ENCODE measurements at places on chromosomes 7 and 10. TPM values are rescaled to one million over a fixed set of nuclear protein-coding genes. Genes with fewer than 3 reads are reported as not detected.
A peak's percentile ranks its signal among the peaks of the same experiment; 100 is the strongest.

ASZ1 gene
- total RNA-seq, result not detected

GRCh38 chr7:101094376-101094775, 9.1 kb downstream of the TRIM56 start:
- no peak for DNase-seq

GRCh38 chr7:100983451-100984187, 14.3 kb downstream of the MUC12 start:
- DNase-seq, result no peak

DNA sequence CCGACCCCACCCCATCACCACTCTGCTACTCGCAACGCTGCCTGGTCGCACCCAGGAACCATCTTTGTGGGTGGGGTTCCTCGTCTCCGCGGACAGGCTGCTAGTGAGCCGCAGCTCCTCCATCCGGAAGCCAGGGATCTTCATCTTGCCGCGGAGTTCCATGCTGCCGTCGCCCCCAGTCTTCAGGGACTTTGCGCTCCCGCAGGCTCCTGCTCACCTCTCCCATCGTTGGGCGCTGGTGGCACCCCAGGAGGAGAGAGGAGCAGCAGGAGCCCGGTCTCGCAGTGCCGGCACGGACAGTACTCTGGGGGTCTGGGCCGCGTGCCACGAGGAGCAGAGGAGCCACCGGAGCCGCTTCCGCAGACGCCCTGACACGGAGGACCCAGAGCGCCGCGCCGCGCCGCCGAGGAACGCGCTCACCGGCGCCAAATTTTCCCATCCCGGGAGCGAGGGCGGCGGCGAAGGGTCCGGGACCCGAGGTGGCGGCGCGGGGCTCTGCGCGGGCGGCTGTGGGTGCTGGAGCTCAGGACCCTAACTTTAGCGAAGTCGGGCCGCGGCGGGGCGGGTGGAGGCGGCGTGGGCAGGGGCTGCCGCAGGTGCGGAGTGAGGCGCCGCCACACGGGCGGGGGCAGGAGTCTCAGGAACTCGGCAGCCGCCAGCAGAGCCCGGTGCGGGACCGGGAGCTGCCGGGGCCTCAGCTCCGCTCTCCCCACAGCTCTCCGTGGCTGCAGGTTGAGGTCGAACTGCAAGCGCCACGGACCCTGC, 750.1 kb upstream of the SORCS1 start:
- DNase-seq, result peak; percentile 4

PDE6C gene
- total RNA-seq, result not detected

CTAGE4 gene
- total RNA-seq, result 0.17 TPM

GRCh38 chr10:58950618-58951017, 225.8 kb upstream of the PHYHIPL start:
- DNase-seq, result peak; percentile 52

- DNase-seq, result peak; percentile 21
Observed at GRCh38 chr10:24721229-24722106, 2.2 kb downstream of the ARHGAP21 start.

GRCh38 chr10:12944931-12945330, 56.6 kb downstream of the CCDC3 start:
- no peak for DNase-seq

DNA sequence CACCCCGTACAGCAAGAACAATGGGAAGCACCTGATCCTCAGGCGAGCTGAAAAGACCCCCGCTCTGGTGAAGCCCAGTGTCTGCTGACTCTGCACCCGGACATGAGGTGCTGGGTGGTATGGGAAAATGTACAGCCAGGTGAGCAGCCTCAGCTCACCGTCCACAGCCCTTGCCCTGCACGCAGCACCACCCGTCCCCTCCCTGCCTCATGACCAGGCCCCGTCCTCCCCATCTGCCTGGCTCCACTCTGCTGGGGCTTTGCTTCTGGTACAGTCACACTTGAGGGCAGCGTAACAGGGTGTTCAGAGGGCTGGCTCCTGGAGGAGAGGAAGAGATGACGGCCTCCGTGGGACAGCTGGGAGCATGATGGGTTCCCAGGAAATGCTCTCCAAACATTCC, 49.1 kb downstream of the NCAPG2 start:
- DNase-seq, result no peak

FGF8 gene
- not detected for total RNA-seq

GRCh38 chr7:21887353-21887752, 58.3 kb downstream of the CDCA7L start:
- DNase-seq, result no peak

- DNase-seq, result no peak
Observed at GRCh38 chr7:116542618-116543017, 17.8 kb downstream of the CAV1 start.

DNA sequence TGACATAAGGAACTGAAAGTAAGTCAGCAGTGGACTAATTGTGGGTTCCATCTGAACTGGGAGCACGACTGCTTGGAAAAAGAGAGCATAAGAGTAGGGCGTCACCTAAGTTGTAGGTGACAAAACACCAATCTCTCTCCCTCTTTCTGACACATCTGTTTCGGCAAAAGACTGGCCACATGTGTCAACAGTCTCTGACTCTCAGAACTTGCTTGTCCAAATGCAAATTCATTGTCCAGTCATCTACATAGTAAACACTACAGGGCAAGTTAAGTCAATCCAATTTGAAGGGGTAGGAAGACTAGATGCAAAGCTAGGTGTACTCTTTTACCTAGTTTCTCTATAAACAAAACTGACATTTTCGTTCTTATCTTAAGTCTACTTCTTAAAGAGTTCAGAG, 87.7 kb downstream of the ZNF438 start:
- DNase-seq, result no peak

ITIH5 gene
- not detected for total RNA-seq

AMPH gene
- 1.3 TPM for total RNA-seq

SSC4D gene
- 0.23 TPM for total RNA-seq

GRCh38 chr10:127234306-127234800, 38.0 kb upstream of the INSYN2A start:
- no peak for DNase-seq

DNA sequence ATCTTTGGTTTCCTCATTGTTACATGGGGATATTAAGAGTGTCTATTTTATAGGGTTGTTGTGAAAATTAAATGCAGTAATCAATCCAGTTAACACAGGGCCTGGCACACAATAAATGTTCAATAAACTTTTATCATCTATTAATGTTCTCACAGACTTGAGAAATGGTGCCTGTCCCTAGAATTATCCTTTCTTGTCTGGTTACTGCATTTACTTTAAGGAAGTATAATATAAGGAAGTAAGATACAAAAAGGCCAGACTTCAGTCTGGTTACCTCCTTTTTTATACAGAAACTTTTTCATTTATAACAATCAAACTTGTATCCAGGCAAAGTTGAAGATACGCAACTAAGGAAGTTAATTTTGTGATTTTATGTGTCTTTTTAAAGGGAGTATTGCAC, 117.0 kb downstream of the LHFPL3 start:
- no peak for DNase-seq

DNA sequence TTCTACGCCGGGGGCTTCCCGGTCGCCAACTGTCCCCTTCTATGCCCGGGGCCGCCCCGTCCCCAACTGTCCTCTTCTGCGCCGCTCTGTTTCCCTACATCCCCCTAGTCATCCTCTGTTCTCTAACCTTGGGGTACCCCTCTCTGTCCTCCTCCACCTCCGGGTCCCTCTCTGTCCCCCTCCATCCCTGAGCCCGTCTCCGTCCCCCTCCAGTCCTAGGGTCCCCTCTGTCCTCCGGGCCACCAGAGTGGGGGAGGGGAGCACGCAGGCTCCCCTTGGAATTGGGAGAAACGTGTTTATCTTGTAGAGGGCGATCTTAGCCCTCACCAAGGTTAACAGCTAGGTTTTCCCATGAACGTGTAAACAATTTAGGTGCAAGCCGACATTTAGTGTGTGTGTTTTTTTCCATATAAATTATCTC, 852 bp upstream of the KLF6 start:
- DNase-seq, result peak; percentile 57

CALML5 gene
- not detected for total RNA-seq

ARHGEF5 gene
- total RNA-seq, result 1.0 TPM

DNA sequence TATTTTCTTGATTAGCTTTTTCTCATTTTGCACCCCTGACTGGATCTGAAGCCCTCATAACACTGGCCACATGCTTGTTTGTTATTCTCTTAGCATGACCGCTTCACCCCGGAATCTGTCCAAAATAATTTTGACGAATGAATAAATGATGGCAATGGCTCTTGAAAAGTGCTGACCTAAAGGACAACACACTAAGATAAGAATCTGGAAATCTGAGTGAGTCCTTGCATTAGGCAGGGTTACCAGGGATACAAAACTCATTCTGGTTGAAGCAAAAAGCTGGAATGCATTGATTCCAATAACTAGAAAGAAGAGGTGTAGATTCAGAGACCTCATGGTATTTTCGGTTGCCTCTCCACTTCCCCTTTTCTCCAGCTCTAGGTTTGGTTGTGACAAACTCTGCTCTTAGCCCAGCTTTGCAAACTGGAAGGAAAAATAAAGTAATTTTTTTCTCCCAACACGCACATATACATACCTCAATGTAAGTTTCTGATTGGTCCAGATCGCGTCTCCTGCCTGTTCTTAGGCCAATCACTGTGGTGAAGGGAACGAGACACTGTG, 157.4 kb downstream of the SKIDA1 start:
- no peak for DNase-seq

DNA sequence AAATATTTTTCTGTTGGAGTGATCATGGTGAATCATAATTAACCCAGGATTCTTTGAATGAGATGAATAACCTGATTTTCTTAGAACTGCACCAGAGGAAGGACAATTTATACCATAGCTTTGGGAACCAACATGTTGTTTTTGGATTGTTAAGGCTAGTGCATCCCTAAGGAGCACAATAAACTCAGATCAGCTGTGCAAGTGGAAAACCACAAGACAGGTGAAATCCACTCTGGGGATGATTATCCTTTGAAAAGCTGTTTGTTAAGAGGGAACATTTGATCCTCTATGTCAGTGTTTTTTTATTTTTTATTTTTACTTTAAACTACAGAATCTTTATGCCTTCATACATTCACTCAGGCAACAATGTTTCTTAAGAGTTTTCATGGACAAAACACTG, 232.1 kb upstream of the PCLO start:
- DNase-seq, result no peak

TEX36 gene
- not detected for total RNA-seq

DNA sequence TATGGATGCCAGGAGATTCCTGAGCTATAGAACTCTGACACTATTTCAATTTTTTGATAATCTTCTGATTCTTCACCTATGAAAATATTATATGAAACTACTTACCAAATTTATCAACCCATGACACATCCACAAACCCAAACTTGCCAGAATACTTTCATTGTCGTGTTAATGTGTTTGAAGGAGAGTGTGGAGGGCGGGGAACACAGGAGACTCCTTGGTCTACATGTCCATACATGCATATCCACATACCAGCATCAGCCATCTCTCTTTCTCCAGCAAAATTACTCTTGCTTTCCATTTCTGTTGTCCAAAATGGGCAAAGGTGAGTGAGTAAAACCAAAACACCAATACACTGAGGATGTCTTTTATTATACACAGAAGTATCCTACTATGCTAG, 23.5 kb upstream of the BPGM start:
- DNase-seq, result no peak

DNA sequence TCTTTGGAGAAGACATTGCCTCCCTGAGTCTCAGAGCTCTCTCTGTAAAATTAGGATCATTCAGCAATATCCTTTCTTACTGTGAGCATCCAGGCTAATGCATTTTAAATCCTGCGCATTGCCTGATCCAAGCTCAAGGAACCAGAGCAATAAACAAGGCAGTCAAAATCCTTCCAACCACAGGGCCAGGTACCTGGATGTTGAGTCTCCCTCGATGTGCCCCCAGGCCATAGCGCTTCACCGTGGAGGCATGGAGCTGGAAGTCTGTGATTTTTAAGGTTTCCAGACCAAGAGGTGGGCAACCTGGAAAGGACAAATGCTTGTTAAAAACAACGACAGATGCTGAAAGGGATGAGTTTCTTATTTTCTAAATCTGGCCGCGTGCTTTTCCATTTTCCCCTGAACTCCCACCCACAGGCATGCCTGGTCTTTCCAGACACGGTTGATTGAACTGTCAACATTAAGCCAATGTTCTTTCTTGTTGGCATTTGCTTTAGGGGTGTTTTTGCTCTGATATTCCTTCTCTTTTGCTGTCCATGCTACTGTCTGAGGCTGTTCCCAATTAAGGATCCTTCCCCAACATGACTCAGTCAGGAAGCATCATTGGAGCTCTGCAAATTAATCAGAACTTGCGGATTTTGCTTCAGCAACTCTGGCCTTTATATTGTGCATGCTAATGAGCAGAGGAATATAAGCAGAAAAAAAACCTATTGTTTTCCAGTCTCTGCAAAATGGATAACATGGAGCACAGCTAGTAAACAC, 29.0 kb downstream of the CPXM2 start:
- DNase-seq, result no peak
